Esophagus mucosa (tissue), 1 donor: ENCODE measurements at places on chromosomes 7 and 10.

DNA sequence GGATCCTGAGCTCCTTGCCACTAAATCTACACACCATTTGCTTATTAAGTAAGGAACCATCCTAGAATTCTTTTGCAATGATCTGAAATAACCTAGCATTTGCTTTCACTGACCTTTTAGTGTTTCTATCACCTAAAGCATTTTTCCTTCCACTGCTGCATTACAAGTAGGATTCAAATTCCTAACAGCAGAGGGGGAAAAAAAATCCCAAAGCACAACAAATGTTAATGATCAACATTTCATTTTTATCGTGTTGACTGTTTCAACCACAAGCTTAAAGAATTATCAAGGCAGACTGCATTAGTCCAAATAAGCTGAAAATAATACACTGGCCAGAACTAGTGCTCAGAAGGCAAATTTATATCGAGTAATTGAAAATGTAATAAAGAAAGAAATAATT is 174.7 kb upstream of the TCF7L2 start:
- ATAC-seq, result no peak

- no peak for ATAC-seq
These were observed 20.1 kb downstream of the CNPY1 start for GRCh38 chr7:155526225-155526624.

GRCh38 chr7:101596898-101597297 is 32.2 kb downstream of the MYL10 start:
- no peak for ATAC-seq

GRCh38 chr7:103718482-103719061 is 270.9 kb downstream of the RELN start:
- no peak for ATAC-seq

GRCh38 chr7:111853201-111853990 is 291.1 kb upstream of the IMMP2L start:
- ATAC-seq, result peak; percentile 54

- ATAC-seq, result peak; percentile 90
These were observed 133.7 kb upstream of the SH2B2 start for GRCh38 chr7:102152672-102153598.

DNA sequence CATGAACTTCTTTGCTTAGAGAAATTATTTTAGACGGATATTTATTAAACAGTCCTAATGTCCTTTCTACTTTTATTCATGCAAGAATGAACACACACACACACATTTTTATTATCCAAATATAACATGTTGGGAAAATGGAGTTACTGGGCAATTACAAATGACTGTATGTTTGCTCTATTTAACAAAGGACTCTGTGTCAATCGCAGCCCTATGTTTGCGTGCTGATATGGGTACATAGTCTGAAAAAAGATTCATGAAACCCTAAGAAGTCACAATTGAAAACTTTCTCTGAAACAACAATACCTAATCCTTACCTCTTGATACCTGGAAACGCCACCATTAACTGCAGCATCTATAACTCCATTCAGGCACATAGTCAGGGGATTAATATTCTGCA is 184.7 kb upstream of the IMMP2L start:
- ATAC-seq, result no peak

DNA sequence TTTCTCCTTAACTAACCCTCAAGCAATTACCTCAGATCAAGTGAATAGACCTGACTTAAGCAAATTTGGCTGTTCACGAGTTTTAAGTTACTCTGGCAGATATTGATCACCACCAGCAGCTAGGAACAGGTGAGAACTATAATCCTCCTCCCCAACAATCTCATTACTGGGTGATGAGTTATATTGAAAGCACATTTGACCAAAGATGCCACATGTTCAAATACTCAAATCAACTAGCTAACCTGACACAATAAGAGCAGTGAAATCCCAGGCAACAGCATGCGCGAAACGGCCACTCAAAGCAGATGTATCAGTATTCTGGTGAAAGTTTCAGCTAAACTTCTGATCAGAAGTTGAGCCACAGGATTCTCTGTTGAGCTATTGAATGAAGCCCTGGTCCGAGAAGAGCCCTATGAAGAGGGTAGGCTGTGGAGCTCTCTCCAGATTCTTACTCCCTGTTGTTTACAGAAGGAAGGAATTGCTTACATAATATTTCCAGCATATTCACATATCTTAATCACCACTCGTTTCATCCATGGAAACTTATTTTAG is 52.6 kb downstream of the CAV1 start:
- no peak for ATAC-seq
